Activated CD4-positive, alpha-beta T cell treated with anti-CD3 and anti-CD28 coated beads, Interleukin-2, amount 10 ng/mL, durations not matched to agents 24 days and 14 days (primary cell): ENCODE measurements at places on chromosomes 13 and 19.

DNA sequence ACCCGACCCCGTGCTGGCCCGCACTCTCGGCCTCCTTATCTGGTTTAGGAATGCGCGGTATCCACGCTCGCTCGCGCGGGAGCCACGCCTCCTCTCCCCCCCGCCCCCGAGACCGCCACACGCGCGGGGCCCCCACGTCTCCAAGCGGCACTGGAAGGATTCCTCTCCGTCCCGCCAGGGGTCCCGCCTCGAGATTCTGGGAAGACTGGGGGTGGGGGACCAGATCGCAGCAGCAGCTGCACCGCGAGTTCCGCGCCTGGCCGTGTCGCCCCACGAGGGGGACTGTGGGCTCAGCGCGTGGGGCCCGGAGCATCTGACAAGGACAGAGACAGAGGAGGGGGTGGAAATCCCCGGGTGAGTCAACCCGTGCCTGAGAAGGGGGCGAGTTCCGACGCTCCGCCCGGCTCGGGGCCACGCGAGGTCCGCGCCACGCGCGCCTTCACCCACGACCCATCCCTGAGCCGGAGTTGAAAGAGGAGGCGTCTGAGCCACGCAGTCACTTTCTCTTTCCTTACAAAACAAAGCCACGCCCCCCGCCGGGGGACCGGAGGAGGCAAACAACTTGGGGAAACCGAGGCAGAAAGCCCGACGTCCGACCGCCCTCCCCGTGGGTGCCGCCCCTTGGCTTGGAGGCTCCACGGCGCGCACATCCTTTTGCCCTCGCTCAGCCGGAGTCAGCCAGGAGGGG, 814 bp downstream of the S1PR2 start:
- peak; percentile 87 for DNase-seq

DNA sequence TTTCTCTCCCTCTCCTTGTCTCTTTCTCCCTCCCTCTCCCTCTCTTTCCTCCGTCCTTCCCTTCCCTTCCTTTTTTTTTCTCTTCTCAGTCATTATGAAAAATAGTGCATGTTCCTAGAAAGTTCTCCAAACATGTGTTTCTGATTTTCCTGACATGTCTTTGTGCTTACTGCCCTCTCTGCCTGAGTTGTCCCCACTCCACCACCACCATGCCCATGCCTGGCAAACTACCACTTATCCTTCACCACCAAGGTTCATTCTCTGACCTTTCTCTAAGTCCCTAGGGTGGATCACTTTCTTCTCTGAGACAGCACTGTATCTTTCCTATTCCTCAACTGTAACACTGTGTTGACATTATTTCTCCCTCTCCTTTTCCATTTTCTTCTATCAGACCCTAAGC, 98.2 kb downstream of the LACC1 start:
- DNase-seq = no peak

DNA sequence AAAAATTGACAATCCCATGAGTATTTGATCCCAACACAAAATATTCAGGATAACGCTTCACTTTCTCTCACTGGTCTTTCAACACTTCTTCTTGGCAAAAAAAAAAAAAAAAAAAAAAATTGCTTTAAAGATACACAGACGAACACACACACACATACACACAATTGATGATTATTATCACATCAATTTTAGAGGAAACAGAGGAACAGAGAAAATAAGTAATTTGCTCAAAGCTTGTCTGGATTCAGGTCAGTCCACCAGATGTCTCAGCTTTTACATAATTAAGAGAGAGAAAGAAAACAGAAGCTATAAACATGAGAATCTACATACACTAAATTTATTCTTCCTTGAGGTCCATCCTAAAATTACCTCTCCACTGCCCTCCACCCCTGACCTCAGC, 183.4 kb downstream of the MZT1 start:
- DNase-seq = no peak

DNA sequence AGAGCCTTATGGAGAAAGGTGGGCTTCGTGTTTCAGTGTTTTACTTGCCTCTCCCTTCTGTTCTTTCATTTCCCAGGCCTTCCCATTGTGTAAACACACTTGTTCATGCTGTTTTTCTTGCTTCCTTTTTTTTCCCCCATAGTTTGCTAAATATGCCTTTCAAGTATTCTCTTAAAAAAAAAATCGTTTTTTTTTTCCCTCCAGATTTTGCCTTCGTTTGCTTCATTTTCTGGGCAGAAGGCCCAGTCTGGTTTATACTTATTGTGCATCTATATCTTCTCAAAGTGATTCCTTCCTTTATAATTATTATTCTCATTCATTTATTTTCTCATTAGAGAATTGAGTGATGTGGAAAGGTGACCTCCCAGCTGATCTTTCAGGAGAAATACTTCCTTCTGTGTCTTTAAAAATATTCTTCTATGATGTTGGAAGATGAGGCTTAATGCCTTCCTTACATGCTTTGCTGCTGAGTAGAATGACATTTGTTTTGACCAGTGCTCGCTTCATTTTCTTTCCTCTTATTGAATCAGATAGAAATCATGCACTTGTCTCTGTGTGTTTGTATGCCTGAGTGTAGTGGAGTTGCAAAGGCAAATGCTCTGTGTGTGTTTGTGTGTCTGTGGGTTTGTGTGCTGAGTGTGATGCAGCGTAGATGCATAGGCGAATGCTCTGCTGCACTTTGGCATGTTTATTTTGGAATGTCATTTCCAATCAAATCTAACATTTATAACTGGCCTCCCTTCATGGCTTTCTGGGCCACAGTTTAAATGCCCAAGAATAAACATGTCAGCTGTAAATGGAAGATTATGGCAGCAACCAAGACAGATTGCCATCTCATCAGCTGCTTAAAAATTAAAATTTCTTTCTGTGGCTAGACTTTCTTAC, 591.4 kb downstream of the FGF9 start:
- DNase-seq = no peak

DNA sequence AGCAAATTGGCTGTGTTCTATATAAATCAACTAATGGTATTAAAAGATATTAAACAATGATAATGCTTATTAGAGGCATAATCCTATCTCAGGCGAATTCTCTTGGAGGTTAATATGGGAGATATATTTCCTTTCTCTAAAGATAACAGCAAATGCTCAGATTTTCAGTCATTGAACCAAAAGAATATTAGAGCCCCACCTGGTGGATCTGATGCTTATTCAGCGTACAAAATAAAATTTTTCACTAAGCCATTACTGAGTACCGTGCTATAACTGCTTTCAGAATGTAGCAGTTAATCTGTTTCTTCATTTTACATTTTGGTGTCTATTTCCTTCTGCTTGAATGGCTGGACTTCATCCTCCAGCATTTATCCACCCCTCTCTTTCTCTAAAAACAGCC, 143.3 kb upstream of the IPO5 start:
- DNase-seq = no peak

DNA sequence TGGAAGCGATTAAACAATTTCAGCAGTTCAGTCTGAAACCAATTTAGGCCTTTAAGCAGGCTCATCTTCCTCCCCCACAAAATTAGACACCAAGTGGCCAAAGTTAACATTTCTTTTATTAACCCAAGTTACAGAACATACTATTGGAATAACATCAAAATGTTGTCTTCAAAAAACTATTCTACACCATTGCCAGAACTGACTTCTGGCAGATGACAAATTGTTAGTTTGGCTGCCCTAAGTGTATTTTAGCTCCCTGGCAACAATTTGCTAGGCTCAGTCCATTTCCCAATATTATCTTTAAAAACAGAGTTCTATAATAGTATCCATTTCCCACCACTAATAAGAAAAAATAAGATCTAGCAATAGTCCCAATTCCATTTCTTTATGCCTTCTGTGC, 107.8 kb downstream of the SGCG start:
- no peak for DNase-seq

DNA sequence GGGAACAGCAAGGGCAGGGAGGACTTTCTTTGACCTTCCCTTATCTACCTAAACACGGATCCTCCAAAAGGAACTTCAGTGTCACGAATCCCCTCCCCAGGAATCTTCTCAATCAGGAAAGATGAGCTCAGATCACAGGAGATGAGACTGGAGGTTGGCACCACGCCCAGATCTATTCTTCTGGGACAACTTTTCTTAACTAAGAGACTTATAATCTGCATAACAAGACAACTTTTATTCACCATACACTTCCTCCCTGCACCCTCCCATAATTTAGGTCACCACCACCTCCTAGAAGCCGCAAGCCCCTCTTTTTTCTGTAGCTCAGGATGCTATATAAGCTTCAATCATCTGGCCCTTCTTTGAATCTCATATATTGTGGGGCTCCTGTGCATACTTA, 19.2 kb upstream of the AKT2 start:
- no peak for DNase-seq

DNA sequence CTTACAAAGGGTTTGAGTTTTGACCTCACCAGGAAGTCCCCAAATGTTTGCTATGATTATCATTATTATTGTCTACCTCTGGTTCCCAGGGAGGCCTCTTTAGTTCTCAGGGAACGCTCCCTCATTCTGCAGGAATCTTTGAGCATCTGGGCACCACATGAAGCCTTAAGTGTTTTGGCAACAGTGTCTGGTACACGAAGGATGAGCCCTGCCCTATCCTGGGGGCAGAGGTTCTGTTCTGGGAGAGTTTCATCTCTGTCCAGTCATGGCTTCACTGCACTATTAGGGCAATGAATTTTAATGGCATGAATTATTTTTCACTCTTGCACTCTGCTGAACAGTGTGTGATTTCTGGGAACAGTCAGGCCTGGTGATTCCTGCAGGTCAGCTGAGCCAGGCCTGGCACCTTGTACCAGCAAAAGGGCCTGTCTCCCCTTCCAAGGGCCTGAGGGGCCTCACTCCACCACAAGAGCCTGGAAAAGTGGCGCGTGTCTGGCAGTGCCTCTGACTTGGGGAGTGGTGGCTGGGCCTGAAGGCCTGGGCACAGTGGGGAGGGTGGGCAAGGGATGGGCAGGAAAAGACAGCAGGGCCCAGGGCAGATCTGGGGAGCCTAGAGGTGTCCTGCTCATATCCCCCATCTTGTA, 4.6 kb downstream of the FAM187B start:
- DNase-seq = no peak

DNA sequence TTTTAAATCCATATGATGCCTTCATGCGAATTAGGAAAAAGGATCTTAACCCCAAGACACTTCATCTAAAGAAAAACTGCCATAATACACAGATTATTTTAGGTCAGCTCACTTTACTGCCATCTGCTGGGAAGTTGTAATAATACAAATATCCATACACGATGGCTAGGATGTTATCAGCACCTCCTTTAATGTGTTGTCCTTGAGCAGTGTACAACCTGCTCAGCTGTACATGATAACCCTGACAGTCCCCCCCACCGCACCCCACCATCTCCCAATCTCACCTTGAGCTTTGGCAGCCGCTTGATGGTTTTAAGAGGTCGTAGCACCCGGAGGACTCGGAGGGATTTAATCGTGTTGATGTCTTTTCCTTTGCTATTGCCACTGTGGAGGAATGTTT, 112.2 kb downstream of the IER2 start:
- peak; percentile 74 for DNase-seq

DNA sequence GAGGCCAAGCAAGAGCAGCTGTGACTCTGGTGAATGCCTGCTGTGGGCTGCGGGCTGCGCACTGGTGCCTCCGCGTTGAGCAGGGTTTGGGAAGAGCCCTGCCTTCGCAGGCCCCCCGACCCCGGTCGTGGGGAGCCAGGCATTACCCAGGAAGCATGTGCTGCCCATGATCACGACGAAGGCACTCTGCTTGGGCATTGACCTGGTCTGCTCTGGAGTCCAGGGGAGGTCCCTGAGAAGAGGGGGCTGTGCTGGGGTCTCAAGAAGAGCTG, 19.2 kb downstream of the RANBP3 start:
- no peak for DNase-seq

DNA sequence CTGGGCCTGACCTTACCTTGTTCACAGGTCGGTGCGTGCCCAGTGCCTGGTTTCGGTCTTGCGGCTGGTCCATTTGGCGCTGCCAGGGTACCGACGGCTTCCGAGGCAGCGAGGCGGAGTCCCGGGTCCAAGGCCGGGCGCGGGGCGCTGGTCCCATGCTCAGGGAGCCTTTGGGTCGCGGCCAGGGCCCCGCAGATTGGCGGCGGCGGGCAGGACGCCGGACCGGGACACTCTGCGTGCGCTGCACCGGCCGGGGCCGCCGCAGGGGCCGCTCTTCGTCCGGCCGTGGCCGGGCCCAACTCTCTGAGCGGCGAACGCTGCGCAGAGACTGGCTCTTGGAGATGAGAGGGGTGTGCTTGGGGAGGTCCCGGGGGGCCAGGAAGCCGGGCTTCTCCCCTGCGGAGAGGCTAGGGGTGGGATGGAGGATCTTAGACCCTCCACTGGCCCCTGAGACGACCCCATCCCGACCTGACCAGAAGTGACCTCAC, 3.4 kb upstream of the WIZ start:
- no peak for DNase-seq

- DNase-seq = peak; percentile 80
Observed at GRCh38 chr19:45917421-45918091, 3.0 kb upstream of the NANOS2 start.

DNA sequence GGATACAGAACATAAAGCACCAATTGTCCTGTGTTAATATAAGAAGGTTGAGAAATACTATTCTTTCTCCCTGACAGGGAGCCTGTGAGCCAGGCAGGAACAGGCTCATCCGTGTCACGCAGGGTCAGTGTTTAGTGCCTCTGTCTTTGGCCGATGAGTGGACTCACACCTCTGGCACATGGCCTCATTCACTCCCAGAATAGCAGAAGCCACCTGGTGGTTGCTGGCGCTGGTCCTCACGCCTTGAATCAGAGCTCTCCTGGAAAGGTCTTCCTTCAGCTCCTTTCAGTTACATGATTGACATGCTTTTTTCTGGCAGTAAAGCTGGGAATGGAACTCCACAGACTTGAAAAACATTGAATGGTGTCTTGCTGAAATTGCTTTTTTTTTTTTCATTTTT, 28.1 kb upstream of the SIAH3 start:
- DNase-seq = no peak

GRCh38 chr19:18001777-18002345, 6.1 kb upstream of the ARRDC2 start:
- DNase-seq = no peak

- peak; percentile 72 for DNase-seq
Observed at GRCh38 chr19:34365463-34366401, 736 bp downstream of the GPI start.

GRCh38 chr19:31438401-31439269, 89.4 kb upstream of the TSHZ3 start:
- peak; percentile 35 for DNase-seq

DNA sequence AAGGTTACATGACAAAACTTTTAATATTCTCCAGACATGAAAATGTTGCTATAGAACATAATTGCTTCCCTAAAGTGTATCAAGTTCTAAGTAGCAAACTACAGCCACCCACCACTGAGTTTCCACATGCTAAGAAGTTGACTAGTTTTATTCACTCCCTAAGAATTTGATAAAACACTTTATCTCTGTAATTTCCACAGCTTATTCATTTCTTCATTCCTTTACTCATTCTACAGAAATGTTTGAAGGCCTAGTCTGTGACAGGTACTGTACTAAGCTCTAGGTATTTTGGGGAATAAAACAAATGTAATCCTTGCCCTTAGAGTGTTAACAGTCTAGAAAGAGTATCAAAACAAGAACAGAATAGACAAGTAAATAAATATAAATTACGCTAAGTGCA, 101.8 kb upstream of the DIAPH3 start:
- no peak for DNase-seq

DNA sequence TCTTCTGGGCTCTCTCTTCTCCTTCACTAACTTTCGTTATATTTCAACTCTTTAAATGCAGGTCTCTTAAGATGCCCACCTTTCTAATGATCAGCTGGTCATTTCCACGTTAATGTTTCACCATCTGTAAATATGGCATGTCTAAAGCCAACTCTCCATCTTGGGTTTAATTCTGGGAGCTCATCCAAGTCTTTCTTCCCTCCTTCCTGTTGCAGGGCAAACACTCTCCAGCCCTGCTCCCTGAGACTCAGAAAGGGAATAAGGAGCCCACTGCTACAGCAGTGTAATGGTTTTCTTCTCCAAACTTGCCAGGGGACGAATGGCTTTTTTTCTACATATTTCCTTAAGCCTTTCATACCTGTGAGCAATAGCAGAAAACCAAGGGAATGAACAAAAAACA, 73.3 kb upstream of the SOX1 start:
- DNase-seq = no peak
